ENCODE measurements at places on chromosomes 1 and 21.

- DNase-seq: peak; percentile 65
Observed at GRCh38 chr21:45208627-45208951, 79.1 kb downstream of the POFUT2 start.

- DNase-seq: peak; percentile 4
Observed at GRCh38 chr1:13965770-13966398, 265.9 kb downstream of the PRDM2 start.

- peak; percentile 5 for DNase-seq
Observed at GRCh38 chr1:194533641-194534040, 1347.2 kb upstream of the B3GALT2 start.

GRCh38 chr1:147189514-147189913, 17.2 kb upstream of the PRKAB2 start:
- no peak for DNase-seq

GRCh38 chr1:178928041-178928440, 57.2 kb upstream of the ANGPTL1 start:
- DNase-seq: no peak

DNA sequence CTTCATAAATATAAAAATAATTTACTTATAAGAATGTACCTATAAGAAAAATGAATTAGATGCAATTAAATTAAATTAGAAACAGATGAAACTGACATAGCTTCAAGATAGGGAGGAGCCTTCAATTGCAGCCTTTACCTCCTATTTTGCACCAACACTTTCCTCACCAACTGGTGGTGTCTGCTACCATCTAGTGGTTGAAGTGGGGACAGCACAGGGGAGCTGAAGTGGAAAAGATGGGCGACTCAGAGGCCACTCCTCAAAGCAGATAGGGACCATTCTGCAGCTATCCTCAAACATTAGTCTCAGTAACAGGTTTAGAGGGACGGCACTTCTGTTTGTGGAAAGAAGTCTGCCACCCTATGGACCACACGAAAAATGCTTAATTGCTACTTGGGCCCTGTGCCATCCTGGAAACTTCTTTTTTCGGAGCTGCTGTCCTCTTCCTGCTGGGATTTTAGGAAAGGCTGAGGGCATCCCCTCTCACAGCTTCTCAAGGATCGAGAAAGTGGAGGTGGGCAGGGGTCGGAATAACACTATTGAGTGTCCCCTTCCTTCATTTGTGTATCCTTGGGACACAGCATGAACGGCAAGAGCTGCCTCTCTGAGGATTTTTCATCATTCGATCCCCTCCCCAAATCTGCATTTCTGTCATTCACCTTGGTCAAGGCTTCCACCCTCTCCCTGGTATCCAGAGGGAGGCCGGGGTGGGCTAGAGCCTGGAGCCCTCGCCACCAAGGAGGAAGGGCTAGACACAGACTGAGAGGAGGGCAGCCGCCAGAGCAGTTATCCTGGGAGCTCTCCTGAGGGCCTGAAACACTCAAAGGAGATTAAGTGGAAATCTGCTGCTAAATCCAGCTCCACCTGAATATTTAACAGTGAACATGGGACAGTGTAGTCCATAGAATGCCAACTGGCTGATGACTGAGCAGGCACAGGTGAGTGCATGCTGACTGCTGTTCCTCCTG, 9.6 kb downstream of the PROK1 start:
- peak; percentile 80 for DNase-seq

- no peak for DNase-seq
Observed at GRCh38 chr1:119914071-119914470, 17.8 kb upstream of the ADAM30 start.

- no peak for DNase-seq
Observed at GRCh38 chr1:203581841-203582240, 44.8 kb upstream of the ATP2B4 start.

DNA sequence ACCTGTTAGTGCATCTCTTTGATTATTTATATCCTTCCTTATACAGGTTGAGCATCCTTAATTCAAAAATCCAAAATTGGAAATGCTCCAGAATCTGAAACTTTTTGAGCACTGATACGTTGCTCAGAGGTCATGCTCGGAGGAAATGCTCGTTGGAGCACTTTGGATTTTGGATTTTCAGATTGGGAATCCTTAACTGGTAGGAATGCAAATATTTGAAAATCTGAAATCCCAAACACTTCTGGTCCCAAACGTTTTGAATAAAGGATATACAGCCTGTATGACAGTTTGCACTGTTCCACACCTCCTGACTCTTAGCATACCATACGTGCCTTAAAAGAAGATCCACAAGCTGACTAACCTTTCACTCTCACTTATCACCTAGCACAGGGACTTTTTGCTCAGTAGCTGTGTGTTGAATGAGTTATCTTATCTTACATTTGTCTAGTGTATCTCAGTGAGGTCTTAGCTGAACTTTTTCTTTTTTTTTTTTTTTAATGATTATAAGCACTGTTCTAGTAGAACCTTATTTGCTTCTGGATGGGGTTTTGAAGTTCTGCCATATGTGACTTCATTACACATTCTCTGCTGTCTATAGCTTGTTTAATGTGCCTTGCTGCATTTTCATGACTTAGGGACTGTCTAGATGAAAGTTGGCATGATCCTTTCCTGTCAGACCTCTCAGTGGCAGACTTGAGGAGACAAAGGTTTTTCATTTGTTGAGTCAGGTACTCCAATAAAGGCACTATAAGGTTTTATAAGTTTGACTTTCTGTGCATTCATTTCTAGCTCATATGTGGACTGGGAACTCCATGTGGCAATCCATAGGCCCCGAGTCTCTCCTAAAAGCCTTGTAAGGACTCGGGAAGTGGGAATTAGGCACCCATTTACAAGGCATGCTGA, 21.6 kb downstream of the PTGFRN start:
- DNase-seq: no peak

- peak; percentile 62 for DNase-seq
Observed at GRCh38 chr1:219837274-219837993, 90.9 kb downstream of the SLC30A10 start.

- peak; percentile 87 for DNase-seq
Observed at GRCh38 chr1:113860891-113861290, 10.6 kb downstream of the PTPN22 start.

GRCh38 chr1:23601968-23602876, 42.9 kb upstream of the ID3 start:
- DNase-seq: no peak

GRCh38 chr21:43308101-43308814, 118.7 kb downstream of the SIK1 start:
- no peak for DNase-seq

DNA sequence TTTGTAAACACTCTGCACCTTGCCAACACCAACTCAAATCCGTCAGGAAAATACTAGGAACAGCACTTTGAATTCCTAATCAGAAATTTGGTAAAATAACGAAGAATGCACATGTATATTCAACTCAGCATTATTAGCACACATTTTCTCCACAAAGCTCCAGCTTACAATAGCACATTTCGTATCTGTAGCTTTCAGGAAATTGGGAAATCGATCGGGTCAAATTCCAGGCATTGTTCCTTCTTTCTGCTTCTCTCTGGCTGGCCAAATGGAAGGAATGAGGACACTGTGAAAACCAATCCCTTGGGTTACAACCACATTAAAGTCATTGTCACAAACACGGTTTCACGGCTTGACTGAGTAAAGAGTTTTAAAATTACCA, 58.6 kb downstream of the NPHP4 start:
- DNase-seq: no peak

GRCh38 chr1:78549891-78550290, 59.1 kb downstream of the PTGFR start:
- DNase-seq: no peak

- DNase-seq: no peak
Observed at GRCh38 chr1:107640207-107640606, 324.8 kb downstream of the VAV3 start.

DNA sequence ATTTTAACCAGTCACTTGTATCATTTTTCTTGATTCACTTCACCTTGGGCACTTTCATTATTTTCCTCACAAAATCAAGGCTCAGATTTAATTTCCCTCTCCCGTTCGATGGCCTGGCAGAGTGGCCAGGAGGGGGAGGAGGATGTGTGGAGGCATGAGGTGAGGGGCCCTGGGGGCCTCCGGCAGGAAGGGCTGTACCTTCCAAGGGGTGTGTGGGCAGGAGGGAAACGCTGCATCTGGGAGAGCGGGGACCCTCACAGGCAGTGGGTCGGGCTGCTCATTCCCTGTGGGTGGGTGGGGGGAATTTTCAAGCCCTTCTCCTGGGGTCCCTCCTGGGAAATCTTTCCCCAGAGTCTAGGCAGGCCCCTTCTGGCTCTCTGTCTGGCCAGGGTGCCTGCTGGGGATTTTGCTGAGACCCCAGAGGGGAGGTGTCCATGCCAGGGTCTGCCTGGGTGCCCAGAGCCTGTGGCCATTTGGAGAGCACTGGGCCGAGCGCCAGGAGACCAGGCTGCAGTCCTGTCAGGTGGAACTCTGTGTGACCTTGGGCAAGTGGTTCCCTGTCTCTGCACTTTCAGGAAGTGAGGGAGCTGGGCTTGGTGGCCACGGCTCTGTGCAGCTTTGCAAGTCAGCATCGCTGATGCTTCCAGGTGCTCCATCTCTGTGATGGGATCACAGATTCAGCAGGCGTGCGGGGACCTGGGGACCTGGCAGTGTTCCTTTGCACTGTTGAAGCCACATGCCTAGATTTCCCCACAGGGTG, 81.9 kb upstream of the C1orf174 start:
- no peak for DNase-seq

GRCh38 chr1:15542388-15543250, 16.0 kb downstream of the DNAJC16 start:
- no peak for DNase-seq

DNA sequence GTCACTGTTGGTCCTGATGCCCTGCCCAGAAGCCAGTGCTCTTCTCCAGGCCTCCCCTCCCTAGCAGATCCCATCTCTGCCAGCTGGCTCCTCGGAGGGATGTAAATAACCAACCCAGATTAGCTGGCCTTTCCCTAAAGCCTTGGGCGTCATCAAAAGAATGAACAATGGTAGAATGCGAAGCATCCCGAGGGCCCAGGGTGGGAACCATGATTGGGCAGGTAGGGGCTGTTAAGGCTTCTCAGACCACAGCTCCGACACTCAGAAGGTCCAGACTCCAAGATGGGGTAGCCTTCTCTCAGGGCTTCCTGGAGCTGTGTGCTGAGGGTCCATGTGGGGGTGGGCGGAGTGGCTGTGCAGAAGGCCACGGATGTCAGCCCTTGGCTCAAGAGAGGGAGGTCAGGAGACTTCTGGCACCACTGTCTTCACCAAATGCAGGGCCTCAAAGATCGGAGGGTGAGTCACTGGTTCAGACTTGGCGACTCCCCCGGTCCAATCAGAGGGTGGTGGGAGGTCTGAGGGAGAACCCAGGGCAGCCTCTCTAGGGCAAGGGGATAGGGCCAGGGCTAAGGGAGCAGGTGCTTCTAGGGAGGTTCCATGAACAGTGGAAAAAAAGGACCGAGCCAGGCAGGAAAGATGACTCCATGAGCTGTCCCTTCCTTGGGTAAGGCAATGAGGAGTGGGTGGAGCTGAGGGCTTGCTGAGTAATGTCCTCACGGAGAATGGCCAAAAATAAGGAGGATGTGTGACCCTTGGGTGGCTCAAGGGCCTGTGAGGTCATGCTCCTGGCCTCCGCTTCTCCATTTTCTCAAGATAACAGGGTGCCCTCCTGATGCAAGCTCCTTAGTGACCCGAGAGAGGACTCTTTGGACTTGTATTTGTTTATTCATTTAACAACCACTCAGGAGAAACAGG, 58.4 kb upstream of the EPS8L3 start:
- peak; percentile 86 for DNase-seq

DNA sequence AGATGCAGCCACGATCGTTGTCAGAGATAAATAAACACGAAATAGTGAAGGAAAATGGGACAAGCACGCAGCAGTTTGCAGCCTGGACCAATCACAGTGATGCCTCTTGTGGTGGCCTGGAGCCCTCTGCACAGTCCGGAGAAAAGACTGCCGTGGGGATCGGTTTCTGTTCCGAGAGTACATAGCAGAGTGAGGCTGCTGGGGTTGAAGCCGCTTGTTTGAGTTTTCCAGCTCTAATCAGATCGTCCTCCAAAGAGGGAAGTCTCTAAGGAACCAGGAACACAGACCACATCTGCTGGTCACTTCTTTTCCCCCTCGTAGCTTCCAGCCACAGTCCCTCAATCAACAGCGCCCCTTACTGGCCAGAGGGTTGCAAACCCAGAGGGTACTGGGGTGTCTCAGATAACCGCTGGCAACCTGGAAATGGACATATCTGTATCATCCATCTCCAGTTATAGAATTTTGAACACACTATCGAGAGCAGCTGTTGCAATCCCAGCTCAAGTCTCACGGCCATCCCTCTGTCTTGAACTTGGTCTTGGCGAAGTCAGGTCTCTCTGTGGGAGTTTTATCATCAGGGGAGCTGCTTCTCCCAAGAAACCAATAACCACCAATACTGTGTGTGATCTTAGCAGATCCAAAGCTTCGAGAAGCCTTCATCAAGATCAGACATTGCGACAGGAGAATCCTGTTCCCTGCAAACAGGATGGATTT, 57.4 kb downstream of the OLIG1 start:
- DNase-seq: peak; percentile 75

- DNase-seq: no peak
Observed at GRCh38 chr1:23029337-23029736, 10.1 kb downstream of the KDM1A start.
